ENCODE measurements at places on chromosomes 13 and 19.

DNA sequence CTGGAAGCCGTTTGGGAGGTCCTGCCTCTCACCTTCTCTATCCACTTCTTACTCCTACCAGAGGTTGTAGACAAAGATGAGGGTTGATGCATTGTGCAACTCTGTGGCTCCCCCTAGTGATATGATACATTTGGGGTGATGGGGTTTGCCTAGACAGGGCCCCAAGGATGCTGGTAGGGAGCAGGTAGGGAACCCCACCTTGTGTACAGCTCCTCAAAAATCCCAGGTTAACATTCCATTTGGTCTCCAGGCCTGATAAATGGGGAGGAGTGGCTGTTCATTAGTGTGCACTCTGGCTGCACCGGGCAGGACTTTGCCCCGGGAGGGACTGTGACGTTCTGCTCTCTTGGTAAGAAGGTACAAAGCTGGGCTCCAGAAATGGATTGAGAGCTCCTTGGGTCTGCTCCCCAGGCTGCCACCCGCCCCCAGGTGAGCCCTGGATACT, 19.2 kb downstream of the SIGLEC8 start:
- no peak for DNase-seq

- DNase-seq = no peak
Observed at GRCh38 chr19:7860714-7861618, 13.2 kb downstream of the PRR36 start.

DNA sequence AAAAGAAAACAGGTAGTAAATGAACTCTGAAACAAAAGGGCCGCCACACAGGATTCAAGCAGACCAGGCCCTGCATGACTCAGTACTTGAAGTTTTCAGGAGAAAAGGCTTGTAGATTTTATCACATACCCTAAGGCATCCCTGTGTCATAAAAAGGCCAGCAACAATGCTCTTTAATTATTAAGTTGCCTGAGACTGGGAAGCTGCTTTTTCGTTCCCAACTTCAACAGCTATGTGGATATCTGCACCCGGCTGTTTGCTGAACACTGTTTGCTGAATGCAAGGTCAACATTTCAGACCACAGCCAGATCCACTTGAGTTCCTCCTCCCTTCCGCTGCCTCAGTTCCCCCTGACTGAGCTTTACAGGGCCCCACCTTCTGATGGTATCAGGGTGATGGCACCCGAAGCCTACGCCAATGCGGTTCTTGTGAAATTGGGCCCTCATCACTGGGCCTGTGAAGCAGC, 6.1 kb upstream of the ECH1 start:
- DNase-seq = no peak

GRCh38 chr19:2337329-2337707, 8.8 kb downstream of the SPPL2B start:
- no peak for DNase-seq

Data from posterior vena cava (tissue), 2 donors.